ENCODE measurements at places on chromosomes 6 and 20.

- DNase-seq: no peak
Measured at GRCh38 chr6:41822021-41822420, 34.5 kb downstream of the TOMM6 start.

DNA sequence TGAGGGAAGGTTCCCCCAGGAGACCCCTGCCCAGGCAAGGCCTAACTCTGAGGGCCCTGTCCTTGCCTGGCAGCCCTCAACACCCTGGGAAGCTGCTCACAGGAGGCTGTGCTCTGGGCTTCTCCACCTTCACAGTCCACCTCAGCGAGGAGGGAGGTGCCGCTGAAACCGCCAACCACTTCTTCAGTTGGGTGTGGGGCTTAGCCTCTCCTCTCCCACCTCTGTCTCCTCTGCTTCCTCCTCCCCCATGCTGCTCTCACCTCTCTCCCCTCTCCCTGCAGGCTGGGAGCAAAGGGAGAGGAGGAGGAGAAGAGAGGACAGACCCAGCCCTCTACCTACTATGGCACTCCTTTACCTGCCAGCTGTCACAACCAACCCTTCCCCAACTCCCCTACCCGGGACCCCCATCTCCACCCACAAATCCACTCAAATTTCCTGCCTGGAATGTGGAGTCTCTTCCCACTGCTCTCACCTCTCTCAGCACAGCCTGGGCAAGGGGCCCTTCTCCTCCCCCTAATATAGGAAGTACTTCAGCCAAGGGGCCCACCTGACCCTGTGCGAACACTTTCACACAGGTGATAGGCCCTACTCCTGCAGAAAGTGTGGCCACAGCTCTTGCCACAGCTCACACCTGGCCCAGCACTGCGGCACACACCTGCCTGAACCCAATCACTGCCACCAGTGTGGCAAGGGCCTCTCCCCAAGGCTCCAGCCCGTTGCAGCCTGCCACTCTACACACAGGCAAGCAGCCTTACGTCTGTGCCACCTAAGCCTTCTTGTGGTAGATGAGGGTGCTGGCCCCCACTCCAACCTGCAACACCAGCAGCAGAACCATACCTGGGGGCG lies 7.2 kb downstream of the RING1 start:
- DNase-seq: no peak

- no peak for DNase-seq
Measured at GRCh38 chr20:45672765-45673164, 2.7 kb upstream of the WFDC11 start.

DNA sequence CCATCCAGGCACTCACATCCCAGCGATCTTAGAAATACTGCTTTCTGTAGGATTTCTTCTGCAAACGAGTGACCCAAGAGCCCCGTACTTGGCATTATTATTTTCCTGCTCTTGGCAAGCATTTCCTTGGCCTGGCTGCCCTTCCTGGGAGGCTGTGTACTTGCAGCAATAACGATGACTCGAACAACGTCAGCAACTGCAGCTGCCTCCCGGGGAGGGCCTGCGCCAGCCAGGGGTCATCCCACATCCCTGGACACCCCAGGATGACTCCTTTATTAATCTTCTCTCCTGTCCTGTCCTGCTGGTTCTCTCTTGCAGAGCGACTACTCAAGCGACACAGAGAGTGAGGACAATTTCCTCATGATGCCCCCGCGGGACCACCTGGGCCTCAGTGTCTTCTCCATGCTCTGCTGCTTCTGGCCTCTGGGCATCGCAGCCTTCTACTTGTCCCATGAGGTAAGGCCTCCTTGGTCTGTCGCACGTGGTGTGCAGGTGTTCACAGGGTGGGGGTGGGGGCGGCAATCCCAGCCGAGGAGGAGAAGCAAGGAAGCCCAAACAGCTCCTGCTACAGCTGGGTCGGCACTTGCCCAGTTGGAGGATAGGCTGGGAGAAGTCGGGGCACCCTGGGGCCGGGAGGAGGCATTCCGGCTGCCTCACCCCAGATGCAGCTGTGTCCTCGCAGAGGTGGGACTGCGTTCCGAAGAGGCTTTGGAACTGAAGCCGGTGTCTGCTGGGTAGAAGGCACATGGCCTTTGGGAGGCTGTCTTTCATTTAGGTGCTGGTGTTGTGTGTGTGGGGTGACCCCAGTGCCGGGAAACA lies 115.3 kb downstream of the SYNDIG1 start:
- no peak for DNase-seq

- DNase-seq: no peak
Measured at GRCh38 chr20:57001126-57001767, 265.2 kb downstream of the BMP7 start.

DNA sequence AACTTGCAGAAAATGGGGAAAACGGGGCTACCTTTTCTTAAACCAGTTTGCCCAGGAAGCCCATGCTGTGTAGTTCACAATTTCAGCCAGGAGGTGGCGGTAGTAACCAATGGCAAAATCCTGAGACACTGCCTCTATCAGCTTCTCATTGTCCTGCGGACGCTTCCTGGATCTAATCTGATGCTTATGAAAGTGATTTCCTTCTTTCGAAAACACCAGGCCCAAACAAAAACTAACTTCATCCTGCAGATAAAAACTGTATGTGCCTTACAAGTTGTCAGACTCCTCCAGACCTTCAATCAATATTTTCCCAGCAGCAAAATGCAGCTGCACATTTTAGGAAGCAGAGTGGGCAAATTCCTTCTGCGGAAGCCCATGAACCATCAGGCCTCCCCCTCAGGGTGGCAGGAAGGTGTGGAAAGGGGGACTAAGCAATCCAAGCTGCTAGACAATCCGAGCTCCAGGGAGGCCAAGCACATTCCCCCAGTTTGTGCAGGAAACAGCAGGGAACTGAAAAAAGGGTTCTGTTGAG lies 88.5 kb downstream of the LY86 start:
- DNase-seq: peak; percentile 64

- DNase-seq: no peak
Measured at GRCh38 chr20:12790859-12791258, 217.9 kb upstream of the SPTLC3 start.

DNA sequence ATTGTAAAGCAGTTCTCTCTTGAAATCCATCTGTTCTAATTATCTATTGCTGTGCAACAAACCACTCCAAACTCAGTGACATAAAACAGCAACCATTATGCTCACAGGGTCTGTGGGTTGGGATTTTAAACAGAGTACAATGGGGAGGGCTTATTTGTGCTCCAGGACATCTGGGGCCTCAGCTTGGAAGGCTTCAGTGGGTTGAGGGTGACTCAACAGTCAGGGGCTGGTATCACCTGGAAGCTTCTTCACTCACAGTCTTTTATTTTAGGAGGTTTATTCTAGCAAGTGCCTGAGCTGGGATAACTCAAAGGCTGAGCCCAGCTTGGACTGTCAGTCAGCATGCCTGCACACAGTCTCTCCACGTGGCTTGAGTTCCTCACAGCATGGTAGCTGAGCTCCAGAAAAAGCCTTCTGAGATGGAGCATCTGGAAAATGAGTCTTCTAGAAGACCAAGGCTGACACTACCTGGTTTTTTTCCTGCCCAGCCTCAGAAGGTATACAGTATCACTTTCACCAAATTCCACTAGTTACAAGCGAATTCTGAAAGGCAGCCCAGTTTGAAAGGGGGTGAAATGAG lies 234.6 kb upstream of the ID4 start:
- peak; percentile 56 for DNase-seq

GRCh38 chr20:24700166-24700860 lies 230.9 kb downstream of the SYNDIG1 start:
- no peak for DNase-seq

- DNase-seq: peak; percentile 47
Measured at GRCh38 chr6:165729307-165729936, 66.4 kb upstream of the PDE10A start.

DNA sequence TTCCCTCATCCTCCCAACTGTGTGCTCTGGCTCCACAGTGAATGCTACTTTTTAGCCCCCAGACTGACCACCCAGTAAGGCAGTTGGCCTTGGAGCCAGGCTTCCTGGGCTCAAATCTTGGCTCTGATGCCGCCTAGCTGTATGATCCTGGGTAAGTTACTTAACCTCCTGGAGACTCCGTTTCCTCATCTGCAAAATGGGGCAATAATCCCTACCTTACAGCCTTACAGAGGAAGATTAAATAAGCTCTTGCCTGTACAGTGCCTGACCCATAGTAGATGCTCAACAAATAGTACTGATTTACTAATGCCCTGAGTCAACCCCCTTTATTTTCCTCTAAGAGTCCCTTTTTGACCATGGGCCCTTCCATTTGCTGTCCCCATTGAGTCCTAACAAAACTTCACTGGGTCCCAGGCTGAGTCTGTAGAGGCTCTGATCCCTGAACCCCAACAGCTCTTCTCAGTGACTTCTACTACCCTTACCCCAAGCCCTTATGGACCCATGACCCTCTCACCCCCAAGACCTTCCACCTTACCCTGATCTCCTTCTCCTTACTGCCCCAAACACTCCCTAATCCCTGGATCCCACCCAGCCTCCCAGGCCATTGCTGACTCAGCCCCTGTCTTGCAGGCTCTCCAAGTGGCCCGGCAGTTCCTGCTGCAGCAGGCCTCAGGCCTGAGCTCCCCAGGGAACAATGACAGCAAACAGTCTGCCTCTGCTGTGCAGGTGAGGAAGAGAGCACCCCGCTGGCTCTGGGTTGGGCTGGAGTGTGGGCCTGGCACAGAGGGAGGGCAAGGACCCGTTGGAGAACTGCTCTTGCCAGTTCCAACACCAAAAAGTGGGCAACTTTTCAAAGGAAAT lies 31.4 kb downstream of the FOXP4 start:
- DNase-seq: no peak

- peak; percentile 91 for DNase-seq
Measured at GRCh38 chr20:3795511-3796468, at the start of gene CDC25B. Gene CDC25B (plus strand): TSS chr20:3796310. CDS start chr20:3796532, 222 bp downstream.

- DNase-seq: peak; percentile 93
Measured at GRCh38 chr6:2448826-2449571, 203.6 kb upstream of the GMDS start.

- DNase-seq: no peak
Measured at GRCh38 chr20:19405958-19406357, 193.5 kb downstream of the SLC24A3 start.

DNA sequence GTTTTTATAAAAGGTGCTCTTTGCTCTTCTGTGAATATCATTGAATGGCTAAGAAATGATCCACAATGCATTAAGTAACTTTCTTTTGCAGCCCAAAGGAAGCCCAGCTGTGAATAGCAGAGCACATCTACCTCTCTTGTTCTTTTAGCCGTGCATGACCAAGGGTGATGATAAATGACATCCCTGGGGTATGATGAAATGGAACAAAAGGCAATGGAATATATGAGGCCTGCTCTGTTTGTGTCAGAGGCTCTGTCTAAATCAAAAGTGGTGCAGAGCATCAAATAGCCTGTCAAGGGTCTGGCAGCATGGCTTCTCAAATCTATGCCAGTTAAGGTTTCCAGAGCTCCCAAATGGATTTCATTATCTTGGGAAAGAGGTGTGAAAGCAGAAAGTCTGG lies 362.6 kb upstream of the RNF217 start:
- DNase-seq: no peak

DNA sequence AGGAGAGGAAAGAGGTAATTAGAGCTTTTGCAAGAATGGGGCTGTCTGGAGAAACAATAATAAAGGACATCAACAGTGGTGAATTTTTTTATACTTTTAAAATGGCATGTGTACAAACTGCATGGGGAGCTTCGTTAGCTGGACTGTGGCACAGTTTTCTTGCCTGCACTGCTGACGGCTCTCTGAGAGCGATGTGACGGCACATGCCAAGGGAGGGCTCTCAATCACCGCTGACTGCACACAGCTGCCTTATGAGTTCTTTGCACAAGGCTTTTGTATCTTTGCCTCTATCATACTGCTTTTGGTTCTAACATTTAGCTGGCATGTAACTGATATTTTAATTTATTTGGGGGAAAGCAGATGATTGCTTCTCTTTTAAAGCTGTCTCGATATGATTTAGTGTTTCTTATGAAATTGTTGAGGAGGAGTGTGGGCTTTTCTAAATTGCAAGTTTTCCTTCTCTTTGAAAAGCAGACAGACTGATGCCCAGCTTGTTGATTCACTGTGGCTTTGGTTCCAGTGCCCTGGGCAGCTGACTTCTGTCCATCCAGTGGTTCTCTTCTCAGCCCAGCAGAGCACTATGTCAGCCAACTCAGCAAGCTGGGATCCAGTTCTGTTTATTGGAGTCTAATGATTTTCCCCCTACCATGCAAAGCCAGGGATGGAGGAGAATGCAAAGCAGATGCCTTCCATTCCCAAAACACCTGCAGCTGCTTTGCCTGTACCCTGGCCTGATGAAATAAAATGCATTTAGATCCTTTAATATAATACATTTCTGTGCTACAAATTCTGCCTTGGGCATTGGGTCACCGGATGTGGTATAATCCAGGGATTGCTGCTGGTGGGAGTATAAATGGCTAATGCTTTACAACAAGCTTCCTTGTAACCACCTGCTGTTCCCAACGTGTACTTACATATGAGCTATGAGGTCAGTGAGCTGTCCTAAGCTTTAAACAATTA lies 323.9 kb downstream of the ZFAND3 start:
- DNase-seq: no peak

- DNase-seq: peak; percentile 73
Measured at GRCh38 chr6:140051521-140052512, 677.4 kb upstream of the CITED2 start.

- no peak for DNase-seq
Measured at GRCh38 chr6:29521006-29521680, 33.4 kb upstream of the MAS1L start.

GRCh38 chr6:112223070-112223861 lies 31.1 kb downstream of the LAMA4 start:
- DNase-seq: no peak

DNA sequence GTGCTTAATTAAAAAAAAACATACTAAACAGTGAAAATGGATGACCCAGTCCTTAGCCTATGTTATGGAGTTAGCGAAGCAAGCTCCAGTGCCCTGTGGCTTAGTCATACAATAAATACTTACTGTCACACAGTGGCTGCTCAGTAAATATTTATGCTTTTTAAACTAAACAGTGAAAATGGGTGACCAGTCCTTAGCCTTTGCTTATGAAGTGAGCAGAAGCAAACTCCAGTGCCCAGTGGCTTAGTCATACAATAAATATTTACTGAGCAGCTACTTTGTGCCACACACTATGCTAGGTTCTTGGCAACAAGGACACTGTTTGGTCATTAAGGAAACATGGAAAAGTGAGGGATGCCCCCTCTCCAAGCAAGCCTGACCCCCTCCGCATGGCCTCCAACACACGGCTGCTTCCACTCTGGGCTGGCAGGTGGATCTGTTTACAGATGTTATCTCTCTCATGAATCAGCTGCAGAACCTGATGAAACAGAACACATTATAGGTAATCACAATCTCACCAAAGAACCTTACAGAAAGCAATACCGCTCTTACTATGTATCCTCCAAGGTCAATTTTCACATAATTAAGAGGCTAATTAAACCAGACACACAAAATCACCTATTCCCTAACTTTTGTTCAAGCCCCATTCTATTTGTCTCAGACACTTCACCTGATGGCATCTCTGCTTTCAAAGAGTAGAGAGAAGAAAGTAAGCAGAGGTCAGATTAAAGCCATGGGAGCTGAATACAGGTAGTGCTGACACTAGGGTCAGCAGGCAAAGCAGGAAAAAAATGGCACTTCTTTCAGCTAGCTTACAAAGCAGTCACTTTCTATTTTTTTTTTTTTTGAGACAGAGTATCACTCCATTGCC lies 27.3 kb downstream of the CDK5RAP1 start:
- peak; percentile 16 for DNase-seq
